ENCODE measurements at places on chromosomes 16 and 17.

DNA sequence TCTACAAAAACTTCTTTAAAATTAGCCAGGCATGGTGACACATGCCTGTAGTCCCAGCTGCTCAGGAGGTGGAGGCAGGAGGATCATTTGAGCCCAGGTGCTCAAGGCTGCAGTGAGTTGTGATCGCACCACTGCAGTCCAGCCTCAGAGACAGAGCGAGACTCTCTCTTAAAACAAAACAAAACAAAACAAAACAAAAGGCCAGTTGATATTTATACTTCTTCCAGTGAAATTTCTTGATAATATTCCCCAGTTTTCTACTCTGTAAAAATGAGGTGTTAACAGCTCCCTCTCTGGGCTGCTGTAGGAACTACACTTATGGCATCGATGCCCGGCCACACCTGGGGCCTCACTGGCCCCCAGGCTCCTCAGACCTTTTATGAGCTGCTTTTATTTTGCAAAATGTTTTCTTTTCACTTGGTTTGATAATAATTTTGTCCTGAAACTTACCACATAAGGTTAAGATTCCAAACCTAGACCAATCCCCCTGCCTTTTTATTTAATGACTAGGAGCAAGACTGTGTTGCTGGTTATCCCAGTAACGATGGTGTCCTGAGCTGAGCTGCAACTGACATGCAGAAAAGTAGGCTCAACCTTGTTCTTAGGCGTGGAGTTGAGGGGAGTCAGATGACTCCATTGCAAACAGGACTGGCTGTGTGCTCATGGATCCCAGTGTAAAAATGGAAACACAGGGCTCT lies 17.6 kb downstream of the MAPK8IP3 start:
- DNase-seq = peak; percentile 51

GRCh38 chr16:69476920-69477443 lies 52.6 kb downstream of the CYB5B start:
- peak; percentile 97 for DNase-seq

DNA sequence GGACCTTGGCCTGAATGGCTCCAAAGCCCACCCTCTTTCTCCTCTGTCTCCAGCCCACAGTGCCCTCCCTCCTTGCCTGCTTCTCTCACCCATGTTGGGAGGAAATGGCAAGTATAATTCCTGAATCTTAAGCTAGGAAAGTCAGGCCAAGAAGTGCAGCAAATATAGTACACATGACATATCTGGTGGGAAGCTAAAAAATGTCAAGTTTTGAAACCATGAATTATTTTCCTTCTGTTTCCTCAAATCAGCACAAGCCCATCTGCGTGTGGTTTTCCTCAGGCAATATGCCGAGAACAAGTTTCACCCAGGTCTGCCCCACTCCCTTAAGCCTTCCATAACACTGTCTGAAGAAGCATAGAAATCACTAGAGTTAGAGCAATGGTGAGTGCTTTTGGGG lies 502.8 kb upstream of the CDH11 start:
- DNase-seq = no peak

DNA sequence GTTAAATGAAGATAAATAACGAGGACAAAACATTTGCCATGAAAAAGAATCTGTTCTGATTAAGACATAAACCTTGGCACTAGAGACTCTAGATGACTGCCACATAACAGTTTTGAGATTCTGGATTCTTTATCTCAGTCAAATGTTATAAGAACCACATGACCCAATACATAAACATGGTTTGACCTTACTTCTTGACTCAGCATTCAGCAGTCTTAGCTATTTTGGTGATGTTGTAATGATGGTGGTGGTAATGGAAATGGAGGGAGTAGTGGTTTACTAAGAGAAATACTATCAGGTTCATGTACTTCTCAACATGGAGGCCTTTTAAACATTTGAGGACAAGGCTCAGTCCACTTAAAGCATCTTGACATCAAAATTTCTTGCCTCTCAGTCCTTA lies 925.4 kb downstream of the CDH11 start:
- DNase-seq = peak; percentile 73

DNA sequence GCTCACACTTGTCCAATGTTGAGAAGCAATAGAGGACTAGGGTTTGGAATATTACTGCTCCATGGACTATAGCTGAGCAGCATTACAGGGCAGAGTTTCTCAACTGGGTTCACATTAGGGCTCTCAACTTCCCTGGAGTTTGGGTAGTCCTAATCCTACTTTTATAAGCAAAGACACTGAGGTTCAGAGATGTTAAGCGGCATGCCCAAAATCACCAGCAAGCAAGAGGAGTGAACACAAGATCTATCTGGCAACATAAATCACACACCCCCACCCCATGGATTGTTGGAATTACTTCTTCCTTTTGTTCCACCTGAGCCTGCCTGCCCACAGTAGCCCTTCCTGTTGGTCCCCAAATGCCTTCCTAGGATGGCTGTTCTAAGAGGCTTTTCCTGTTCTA lies 5.2 kb downstream of the TSNAXIP1 start:
- DNase-seq = no peak

- no peak for DNase-seq
These were observed 595.9 kb downstream of the WWOX start for GRCh38 chr16:78695391-78695790.

DNA sequence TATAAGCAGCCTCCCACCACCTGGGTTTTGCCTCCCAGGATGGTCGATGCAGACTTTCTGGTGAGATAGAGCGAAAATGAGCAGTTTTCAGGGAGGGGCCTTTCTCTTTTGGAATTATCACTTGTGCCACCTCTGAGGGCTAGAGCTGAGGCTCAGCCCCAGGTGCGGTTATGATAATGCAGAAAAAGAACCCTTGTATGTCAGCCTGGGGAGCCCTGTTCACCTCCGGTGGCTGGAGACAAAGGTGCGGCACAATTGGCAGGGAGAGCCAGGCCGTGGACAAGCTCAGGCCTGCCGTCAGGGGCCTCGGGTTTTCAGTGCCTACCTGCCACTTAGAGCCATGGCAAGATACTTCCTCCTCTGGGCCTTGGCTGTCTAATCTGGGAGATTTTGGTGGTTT lies 4.4 kb downstream of the SCPEP1 start:
- no peak for DNase-seq

GRCh38 chr17:68133346-68134045 lies 98.0 kb downstream of the KPNA2 start:
- DNase-seq = no peak

GRCh38 chr16:54355251-54355650 lies 68.7 kb upstream of the IRX3 start:
- peak; percentile 91 for DNase-seq

- no peak for DNase-seq
These were observed at the start of gene CLDN7 for GRCh38 chr17:7262192-7262934. CLDN7 (minus strand) TSS chr17:7262478; CDS start chr17:7262043, 435 bp downstream.

DNA sequence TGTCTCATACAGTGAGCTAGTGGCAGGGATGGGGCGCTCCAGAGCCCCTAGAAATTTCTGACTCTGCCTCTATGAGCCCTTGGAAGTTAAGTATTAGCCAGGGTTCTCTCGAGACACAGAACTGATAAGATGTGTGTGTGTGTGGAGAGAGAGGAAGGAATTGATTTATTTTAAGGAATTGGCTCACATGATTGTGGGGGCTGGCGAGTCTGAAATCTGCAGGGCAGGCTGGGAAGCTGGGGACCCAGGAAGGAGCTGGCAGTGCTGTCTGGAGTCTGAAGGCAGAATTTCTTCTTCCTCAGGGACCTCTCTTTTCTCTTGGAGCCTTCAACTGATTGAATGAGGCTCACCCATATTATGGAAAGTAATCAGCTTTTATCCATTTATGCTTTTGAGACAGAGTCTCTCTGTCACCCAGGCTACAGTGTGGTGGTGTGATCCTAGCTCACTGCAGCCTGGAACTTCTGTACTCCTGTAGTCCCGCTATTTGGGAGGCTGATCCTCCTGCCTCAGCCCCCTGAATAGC lies 16.8 kb downstream of the LRRC75A start:
- no peak for DNase-seq

DNA sequence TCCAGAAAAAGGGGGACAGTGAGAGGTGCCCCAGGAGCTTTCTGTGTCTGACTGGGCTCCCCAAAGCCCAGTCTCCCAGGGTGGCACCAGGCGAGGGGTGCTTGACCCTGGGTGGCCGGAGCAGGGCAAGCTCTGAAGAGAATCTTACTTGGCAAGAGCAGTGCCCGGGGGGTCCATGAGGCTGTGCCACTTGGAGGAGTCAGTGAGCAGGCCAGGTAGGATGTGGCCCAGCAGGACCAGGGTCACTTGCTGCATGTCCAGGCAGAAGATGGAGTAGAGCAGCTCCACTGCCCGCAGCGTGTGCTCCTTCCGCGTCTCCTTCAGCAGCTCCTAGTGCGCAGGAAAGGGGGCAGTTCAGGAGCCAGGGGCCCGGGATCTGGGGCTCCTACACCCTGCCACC lies 7.3 kb downstream of the CSF3 start:
- no peak for DNase-seq

GRCh38 chr16:73150786-73151185 lies 102.9 kb upstream of the ZFHX3 start:
- no peak for DNase-seq

- peak; percentile 84 for DNase-seq
These were observed 86.0 kb upstream of the LHX1 start for GRCh38 chr17:36851250-36851649.

DNA sequence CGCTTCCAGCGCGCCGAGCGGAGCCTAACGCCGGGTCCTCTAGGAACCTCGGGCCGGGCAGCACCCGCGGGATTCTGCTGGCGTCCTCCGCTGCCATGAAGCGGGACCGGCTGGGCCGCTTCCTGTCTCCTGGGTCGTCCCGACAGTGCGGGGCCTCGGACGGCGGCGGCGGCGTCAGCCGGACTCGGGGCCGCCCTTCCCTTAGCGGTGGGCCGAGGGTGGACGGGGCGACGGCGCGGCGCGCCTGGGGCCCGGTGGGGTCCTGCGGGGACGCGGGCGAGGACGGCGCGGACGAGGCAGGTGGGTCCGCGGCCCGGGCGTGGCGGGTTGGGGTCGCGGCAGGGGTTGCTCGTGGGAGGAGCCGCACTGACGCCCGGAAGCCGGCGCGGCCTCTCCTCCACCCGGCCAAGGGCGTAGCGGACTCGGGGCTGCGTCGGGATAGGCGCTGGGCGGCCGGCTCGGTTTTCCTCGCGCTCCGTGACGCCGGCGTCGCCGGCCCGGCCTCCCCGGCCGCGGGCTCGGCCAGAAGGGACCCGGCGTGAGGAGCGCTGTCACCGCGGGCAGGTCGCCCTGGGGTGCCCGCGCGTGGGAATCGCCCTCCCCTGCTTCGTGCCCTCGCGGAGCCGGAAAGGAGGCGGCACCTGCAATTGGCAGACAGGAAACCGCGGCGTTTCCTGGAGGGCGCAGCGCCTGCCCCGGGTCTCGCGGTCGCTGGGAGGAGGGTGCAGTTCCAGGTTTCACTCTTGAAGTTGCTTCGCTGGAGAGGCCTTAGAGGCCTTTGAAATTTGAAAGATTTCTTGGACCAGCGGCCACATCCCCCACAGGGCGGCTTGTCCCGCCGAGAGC lies 432 bp downstream of the ZNF276 start:
- peak; percentile 79 for DNase-seq

DNA sequence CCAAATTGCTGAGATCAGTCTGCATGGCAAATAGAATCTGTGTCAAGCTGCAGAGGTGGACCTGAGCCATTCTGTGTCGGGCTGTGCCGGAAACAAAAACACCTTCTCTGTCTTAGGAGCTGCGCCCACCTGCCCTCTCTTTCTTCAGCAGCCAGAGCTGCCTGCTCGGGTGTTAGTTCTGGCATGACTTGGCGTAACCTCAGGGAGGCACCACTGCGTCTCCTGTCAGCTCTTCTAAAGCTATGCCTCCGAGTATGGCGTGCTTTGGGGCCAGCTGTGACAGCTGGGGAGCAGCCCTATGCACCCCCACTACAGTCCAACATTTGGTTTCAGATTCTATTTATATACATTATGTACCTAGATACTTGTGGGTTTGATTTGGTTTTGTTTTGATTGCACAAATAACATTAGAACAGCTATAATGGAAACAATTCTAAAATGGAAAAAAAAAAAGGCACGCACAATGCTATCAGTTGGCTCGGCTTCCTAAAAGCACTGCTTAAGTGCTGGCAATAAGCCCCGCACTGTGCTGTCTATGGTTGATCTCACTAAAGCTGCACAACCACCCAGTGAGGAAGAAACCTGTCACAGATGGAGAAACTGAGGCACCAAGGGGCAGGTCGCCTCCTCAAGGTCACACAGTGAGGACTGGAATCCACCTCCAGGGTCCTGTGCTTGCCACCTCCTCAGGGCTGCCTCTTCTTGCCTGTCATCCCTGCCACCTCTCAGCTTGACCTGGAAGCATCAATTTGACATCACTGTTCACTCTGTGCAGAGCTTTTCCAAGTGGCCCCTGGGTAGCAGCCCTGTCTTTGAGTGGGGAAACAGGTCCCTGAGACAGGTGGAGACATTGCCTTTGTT lies 18.7 kb upstream of the ADGRG1 start:
- DNase-seq = no peak

DNA sequence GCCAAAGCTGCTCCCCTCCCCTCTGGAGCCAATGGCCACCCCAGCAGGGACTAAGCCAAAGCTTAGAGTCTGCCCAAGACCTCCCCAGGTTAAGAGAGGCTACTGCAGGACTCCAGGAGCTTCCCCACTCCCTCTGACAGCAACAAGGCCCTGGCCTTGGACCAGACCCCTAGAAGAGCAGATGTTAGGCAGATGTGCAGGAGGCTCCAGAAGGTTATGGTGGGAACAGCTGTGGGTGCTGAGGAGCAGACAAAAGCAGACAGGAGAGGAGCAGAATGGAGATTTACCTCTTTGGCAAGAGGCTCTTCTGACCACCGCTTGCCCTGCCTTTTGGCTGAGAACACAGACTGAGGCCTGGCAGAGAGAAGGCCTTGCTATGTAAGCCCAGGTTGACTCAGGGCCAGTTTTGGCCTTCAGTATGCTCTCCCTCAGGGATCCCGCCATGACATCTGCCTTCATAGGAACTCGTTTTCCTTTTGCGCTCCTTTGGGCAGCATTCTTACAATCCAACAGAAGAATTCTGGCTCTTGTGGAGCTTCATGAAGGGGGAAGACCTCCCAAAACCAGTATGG lies 113.0 kb downstream of the RBFOX3 start:
- no peak for DNase-seq

- DNase-seq = peak; percentile 85
These were observed 4.3 kb upstream of the MYL4 start for GRCh38 chr17:47204722-47205418.

All from M059J (cell line).